ENCODE measurements at places on chromosomes 11 and 22. TPM values are rescaled to one million over a fixed set of nuclear protein-coding genes. Genes with fewer than 3 reads are reported as not detected.

CDK2AP2 gene
- total RNA-seq: 32.8 TPM

DNA sequence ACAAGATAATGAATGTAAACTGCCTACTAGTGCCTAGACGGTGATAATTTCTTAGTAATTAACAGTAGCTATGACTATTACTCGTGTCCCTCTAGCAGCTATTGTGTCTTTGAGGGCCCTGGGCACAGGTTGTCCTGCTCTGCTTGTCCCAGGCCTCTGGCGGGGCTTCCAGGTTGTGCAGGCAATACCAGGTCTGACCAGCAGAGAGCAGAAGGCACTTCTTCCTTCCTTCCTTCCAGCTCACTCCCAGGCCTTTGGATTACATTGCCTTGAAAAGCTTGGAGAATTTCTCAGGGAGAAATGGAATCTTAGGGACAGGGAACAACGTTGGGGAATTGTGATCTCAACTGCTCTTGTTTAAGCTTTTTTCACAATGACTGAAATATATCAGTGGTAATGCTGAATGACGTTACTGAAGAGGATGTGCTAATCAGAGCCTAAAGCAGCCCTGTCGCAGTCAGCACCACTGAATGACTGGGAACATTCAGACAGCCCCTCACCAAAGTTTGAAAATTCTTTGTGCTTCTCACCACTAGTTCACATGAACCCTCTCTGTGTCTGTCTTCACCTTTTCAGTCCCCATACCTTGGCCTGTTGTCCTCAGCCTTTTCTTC lies 8.4 kb upstream of the CCKBR start:
- H3K36me3 ChIP-seq: no peaks in the 10 kb centered on the region
- no peaks in the 10 kb centered on the region for H3K4me1 ChIP-seq
- H3K27me3 ChIP-seq: peaks cover 8% of the 10 kb centered on the region
- no peak overlapping the region for H3K4me3 ChIP-seq

CD3E gene
- not detected for total RNA-seq

UBQLN3 gene
- total RNA-seq: not detected

- no peak overlapping the region for H3K4me3 ChIP-seq
- no peaks in the 10 kb centered on the region for H3K27me3 ChIP-seq
- H3K4me1 ChIP-seq: peaks cover 15% of the 10 kb centered on the region
- H3K27ac ChIP-seq: no peak overlapping the region
- H3K36me3 ChIP-seq: no peaks in the 10 kb centered on the region
These were observed 6.0 kb downstream of the OSM start for GRCh38 chr22:30260682-30261081.

- no peak overlapping the region for H3K4me3 ChIP-seq
- no peaks in the 10 kb centered on the region for H3K27me3 ChIP-seq
- H3K27ac ChIP-seq: peak overlapping the region; percentile 57
- H3K36me3 ChIP-seq: no peaks in the 10 kb centered on the region
- H3K4me1 ChIP-seq: no peaks in the 10 kb centered on the region
These were observed 17.4 kb upstream of the NAP1L4 start for GRCh38 chr11:3009481-3009880.

- no peak overlapping the region for H3K27ac ChIP-seq
- DNase-seq: no peak
- H3K4me3 ChIP-seq: peak overlapping the region; percentile 75
- peaks cover 4% of the 10 kb centered on the region for H3K36me3 ChIP-seq
- no peaks in the 10 kb centered on the region for H3K27me3 ChIP-seq
- peaks cover 27% of the 10 kb centered on the region for H3K4me1 ChIP-seq
These were observed 45.7 kb downstream of the TRIOBP start for GRCh38 chr22:37742376-37743171.

All from neural crest cell (in vitro differentiated cells).